Stimulated activated CD8-positive, alpha-beta memory T cell treated with anti-CD3 and anti-CD28 coated beads, Interleukin-7, amount 100 ng/mL, for 4 hours (primary cell): ENCODE measurements at places on chromosomes 1 and 21.

DNA sequence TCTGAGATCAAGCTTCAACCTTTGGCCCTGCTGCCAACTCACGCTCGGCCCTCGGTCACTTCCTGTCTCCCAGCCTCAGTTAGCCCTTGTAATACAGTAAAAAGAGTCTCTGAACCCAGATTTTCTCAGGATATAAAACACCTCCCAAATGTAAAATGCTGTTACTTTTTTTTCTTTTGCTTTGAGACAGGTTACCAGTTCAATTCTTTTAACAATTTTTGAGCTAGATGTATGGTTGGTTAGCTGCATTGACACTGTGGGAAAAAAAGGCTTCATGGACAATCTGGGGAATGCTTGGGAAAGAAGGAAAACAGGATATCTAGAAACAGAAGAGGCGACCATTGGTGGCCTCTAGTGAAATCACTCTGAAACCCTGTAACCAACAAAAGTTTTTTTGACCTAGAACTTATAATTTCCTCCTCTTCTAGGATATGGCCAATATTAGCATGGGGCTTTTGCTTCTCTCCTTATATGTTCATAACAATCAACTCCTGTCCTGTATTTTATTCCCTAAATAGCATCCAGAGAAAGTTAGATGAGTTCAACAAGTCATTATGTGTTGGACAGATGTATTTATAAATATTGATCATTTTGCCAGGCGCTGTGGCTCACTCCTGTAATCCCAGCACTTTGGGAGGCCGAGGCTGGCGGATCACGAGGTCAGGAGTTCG lies 1.3 kb downstream of the CMPK1 start:
- DNase-seq = no peak

DNA sequence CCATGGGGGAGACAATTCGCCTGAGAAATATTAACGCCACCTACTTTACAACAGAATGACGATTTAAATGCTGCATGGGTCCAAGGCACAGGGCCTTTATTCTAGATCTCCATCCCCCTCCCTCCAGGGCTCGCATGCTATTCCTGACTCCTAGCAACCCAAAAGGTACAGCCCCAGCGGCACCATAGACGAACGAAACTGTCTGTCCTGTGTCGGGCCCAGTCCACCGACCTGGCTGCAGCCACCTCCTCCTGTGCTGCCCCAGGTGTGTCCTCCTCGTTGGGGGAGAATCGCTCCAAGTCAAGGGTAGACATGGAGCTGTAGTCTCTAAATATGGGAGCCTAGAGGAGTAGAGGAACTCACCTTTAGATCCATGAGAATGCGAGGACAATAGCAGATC lies 196.5 kb downstream of the TOMM20 start:
- no peak for DNase-seq

GRCh38 chr1:93694039-93694438 lies 12.4 kb upstream of the BCAR3 start:
- DNase-seq = no peak

DNA sequence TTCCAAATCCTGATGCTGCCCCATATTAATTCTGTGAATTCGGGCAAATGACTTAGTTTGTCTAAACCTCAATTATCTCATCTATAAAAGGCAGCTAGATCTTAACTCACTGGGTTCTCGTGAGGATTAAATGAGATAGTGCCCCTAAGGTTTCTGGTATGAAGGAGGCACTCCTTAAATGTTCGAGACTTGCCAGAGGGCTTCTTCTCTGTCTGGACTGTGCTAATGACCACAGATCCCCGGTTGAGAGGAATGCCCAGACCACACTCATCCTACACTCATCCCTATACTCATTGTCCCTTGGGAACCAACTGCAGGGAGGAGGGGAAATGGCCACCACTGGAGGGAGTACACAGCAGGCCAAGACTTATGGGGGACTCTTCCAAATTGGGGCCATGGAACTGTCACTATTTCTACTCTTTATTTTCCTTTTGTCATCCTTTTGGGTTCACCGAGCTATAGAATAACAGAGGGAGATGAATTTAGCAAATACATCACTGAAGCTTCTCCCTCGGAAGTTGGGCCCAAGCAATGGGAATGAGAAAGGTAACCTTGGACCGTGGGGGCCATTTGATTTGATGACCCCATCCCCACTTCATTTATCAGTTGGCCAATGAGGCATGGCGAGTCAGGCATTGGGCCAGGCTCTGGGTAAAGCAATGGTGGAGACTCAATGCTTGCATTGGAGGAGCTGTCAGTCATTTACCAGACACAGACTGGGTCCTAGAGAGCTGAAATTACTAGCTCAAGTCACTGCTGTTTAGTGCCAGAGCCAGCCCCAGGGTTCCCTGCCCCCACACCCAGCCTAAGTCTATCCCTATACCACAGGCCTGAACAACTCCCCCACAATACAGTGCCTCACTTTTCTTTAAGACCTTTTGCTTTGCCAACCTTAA lies 5.1 kb downstream of the ATF3 start:
- DNase-seq = no peak

DNA sequence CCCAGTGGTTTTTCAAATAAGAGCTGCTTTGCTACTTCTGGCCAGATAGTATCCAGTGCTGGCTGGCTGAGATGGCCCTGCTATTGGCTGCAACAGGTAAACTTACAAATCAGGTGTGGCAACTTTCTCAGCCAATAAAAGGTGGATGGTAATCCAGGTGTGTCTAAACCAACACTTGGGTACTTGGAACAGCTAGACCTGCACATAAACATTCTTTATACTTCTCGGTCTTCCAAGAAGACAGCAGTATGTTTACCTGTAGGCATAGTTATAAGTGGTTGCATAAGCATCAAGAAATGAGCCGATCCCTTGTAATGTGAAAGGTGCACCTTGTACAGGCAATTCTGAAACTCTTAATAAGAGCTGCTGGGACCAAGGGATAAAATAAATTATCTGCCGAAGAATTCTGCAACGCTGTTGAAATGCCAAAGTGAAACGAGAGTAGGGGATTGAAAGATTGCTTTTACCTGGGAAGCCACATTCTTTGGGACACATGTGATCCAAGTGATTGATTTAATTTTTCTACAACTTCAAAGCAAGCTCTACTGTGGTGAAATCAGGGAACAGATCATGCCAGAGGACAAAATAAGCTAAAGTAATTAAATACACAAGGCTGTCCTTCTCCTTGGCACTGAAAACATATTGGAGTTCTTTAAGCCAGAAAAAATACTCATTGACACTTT lies at the start of gene CLDN8:
Gene CLDN8, minus strand, starts transcription at position 57 of the 683 bp plus-strand sequence. CDS start 172 bp downstream, outside the sequence.
- no peak for DNase-seq

DNA sequence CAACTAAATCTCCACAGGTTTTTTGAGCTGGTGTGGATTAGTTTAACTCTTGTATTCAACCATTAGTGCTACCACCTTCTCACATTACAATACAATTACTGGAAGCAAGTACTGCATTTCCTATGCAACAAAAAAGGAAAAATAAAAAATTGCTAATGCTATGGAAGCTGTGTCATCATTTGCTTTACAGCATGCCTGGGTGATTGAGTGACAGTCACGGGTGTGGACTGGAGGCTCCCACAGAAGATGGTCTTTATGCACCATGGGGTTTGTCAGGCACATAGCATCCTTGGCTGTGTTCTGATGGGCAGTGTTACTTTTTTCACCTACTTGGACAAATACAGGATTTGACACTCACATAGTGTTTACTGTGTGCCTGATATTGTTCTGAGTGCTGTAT lies 262.3 kb downstream of the TM2D1 start:
- no peak for DNase-seq

DNA sequence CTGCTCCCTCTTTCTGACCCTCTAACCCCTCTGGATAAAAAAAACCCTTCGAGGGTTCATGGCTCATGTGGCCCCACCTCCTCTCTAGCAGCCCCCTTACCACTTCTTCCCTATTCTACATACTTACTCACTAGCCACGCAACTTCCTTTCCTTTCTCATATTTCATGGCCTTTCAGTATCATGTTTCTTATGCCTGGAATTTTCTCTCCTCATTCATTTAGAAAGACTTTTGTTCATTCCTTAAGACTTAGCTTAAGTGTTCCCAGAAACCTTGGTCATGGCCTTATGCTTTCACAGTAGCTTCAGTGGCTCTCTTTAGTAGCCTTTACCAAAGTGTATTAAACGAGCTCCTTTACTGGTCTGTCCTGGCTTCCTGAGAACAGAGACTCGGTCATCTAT lies 6.1 kb downstream of the ACP6 start:
- DNase-seq = no peak

- DNase-seq = no peak
Observed at GRCh38 chr1:12011998-12012397, 7.3 kb upstream of the MIIP start.

DNA sequence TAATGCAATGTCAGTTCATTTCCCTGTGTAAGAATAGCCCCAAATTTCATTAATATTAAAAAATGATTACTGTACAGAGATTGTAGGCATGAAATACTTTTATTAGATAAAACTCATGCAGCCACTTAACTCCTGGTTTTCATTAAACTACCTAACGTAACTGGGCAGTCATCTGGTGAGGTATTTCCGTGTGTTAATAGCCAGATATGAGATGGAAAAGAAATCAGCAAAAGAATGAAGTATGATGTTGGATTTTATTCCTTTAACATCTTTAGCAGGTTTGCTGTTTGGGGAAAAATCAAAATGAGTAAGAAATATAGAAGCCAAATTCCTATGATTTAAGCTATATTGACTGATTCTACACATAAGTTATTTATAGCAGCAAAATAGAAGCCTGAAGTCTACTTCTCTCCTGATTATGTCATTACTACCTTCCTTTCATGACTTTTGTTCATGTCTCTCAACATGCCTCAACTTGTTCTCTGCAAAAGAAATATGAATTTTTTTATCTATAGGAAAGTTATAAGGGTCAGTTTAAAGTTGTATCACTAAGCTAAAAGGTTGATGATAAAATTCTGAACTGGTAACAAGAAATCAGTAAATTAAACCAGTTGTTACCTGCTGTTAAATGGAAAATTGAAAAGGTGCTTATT lies 42.6 kb downstream of the CCDC18 start:
- DNase-seq = no peak

DNA sequence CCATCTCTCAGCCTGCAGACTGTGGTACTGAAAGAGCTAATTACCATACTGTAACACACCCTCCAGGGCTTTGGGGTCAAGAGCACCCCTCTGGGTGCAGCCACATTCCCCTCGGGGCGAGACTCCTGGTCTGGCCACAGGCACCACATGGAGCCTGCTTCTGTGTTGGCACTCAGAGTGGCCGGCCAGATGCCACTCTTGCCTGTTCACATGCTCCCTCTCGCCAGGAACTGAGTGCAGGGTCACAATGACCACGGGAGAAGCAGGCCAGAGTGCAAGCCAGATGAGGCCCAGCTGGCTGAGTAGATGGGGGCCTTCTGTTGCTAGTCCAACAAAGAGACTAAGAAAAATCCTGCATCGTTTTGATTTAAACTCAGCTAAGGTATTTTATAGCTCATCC lies 864.0 kb downstream of the KCNT2 start:
- no peak for DNase-seq
